ENCODE measurements at places on chromosomes 11 and 22.

- DNase-seq: no peak
These were observed 50.3 kb upstream of the CD44 start for GRCh38 chr11:35088676-35089075.

- DNase-seq: no peak
These were observed 18.5 kb downstream of the SPECC1L start for GRCh38 chr22:24289114-24289513.

DNA sequence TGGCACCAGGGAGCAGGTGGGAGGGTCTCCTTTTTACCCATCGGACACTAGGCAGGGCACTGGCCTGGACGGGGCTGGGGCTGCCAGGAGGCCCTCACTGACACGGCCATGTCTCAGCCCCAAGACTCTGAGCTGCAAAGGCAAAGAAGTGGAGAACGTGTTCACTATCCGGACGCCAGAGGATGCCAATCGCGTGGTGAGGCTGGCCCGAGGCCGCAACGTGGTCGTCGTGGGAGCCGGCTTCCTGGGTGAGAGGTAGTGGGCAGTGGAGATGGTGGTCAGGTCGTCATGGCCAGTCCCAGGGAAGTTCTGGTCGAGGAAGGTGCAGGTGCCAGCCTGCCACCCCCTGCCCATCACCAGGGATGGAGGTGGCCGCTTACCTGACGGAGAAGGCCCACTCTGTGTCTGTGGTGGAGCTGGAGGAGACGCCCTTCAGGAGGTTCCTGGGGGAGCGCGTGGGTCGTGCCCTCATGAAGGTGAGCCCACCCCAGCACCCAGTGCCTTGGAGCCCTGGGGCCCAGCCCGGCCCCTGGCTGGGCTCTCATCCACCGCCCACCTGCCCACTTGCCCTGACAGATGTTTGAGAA, 5.7 kb upstream of the LZTR1 start:
- DNase-seq: no peak

- no peak for DNase-seq
These were observed 974 bp downstream of the PPIL2 start for GRCh38 chr22:21666786-21667185.

GRCh38 chr22:31602259-31602952, 59.6 kb downstream of the PISD start:
- DNase-seq: no peak

GRCh38 chr11:68924073-68924925, 20.6 kb downstream of the IGHMBP2 start:
- no peak for DNase-seq

DNA sequence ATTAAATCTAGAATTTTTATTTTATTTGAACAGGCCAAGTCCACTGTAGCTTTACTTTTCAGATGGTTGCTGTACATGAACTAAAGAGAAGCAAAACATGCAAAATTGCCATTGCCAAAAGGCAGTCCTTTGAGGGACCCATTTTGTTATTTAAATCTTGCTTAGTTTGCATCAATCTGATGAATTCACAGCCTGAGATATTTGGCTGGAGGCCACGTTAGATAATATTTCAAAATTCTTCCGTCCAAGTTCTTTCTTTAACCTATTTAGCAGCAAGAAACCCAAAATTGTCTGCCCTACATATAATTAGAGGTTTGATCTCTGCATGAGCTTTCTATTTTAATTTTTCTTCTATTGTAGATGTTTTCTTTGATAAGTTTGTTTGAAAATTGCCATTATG, 1706.9 kb upstream of the RAG2 start:
- DNase-seq: no peak

DNA sequence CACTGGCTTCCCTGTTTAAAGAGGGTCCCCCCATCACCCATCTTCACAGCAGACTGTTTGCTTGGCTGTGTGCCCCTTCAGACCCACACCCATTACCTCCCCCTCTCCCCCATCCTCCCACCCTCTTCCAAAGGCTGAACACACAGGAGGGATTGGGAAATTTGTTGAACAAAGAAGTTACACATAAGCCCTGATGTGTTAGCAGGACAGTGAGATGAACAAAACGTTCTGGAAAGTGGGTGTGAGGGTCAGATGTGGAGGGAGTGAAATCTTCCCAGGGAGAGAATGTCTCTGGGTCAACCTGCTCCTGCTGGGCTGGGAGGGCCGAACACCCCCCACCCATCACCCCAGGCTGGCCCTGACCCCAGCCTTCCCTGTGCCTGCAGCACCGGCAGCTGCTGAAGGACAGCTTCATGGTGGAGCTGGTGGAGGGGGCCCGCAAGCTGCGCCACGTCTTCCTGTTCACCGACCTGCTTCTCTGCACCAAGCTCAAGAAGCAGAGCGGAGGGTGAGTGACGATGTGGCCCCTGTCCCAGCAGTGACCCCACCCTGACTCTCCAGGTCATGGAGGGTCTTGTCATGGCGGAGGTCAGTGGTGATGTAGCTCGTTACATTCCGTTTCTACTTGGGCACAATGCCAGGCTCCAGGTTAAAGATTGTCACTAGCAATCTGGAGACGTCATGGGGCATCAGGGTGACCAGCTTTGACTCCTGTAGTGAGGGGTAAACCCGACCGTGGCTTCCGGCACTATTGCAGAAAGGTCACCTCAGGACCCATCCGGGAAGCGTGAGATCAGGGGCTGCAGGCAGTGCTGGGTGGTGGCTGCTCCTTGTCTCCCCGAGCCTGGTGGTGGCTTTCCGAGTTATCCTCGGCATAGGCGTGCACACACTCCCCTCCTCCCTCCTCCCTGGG, 103.5 kb downstream of the BCR start:
- no peak for DNase-seq

DNA sequence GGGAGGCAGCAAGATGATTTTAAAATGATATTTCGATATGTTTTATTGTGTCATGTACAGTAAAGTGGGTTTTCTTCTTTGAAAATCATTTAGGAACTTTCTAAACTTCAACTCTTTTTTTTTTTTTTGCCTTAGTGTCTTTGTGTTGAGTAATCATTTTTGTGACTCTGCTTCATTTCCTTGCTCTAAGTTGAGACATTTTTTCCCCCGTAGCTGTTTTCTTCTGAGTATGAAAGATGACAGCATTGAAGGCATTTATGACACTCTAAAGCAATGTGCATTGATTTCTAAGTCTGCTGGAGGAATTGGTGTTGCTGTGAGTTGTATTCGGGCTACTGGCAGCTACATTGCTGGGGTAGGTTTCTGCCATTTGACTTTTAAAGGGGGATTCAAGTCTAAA, 23.5 kb downstream of the RRM1 start:
- DNase-seq: no peak

- DNase-seq: no peak
These were observed 11.1 kb downstream of the NAV2 start for GRCh38 chr11:19723572-19724342.

DNA sequence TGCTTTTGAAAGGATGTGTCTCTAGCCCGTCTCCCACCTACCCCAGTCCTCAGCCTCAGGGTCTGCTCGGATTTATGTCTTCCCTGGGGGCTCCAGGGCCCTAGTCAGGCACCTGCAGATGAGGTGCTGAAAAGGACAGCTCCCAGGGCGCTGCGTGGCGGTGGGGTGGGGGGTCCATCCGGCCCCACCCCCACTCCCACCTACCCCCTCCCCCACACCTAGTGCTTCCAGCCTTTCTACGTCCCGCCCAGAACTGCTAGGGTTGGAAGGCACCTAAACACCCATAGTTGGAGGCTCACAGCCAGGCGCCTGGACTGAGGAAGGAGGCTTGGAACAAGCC, 1.4 kb upstream of the ROBO3 start:
- DNase-seq: no peak

- DNase-seq: no peak
These were observed 281.6 kb downstream of the TBC1D22A start for GRCh38 chr22:47043835-47044721.

GRCh38 chr11:22927793-22928192, 67.5 kb upstream of the CCDC179 start:
- DNase-seq: no peak

GRCh38 chr11:37322333-37323194, 724.5 kb upstream of the RAG2 start:
- DNase-seq: no peak
